ENCODE measurements at places on chromosomes 12 and 14.

DNA sequence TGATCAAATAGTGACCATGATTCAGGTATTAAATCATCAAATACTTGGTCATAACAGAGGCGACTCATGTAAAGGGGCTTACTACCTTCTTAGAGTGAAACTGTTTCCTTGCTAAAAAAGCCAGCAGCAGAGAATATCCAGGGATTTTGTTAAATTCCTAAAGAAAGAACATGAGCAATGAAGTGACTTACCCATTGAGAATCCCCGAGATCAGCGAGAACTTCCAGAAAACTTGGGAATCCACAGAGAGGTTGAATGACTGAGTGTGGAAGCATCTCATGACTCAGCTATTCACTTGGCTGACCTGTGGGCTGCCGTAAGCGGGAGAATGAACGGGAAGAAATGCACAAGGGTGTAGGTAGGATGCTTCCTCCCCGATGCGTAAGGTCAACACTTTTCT is 85.3 kb upstream of the KCNA1 start:
- DNase-seq = no peak

DNA sequence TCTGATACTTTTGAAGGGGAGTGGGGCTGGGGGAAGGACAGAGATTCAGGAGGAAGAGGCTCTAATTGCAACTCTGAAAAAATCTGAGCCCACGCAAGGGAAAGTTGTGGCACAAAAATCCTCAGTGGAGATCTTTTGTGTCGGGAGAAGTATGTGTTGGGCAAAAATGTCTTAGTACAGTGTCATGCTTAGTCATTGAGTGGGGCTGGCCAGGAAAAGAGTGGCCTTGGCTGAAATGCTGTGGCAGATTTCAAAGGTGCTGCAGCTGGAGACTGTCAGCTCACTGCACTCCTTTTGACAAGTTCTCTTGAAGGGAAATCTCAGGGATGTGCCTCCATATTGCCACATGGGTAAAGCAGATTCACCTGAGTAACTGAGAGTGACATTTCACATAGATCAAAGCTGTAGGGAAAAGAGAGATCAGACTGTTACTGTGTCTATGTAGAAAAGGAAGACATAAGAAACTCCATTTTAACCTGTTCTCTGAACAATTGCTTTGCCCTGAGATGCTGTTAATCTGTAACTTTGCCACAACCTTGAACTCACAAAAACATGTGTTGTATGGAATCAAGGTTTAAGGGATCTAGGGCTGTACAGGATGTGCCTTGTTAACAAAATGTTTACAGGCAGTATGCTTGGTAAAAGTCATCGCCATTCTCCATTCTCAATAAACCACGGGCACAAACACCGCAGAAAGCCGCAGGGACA is 36.0 kb upstream of the GLIPR1 start:
- no peak for DNase-seq

DNA sequence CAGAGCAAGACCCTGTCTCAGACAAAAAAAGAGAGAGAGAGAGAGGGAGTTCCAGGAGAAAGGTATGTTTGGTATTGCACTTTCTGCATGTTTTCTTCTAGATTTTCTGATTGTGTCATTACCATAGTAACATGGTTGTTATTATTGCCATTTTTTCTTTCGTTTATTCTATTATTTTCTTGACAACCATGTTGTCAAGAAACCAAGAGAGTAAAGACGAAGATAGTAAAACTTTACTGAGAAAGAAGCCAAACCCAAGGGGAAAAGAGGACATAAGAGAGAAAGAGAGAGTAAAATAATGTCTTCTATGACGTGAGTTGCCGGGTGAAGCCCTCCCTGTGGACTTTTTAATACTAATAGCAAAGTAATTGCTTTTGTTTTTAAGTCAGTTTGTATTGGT is 1186.0 kb upstream of the SEL1L start:
- DNase-seq = no peak

GRCh38 chr12:114982760-114983159 is 298.8 kb upstream of the TBX3 start:
- DNase-seq = no peak

Measured in neural crest cell (in vitro differentiated cells).